ENCODE measurements at places on chromosomes 2 and 18.

DNA sequence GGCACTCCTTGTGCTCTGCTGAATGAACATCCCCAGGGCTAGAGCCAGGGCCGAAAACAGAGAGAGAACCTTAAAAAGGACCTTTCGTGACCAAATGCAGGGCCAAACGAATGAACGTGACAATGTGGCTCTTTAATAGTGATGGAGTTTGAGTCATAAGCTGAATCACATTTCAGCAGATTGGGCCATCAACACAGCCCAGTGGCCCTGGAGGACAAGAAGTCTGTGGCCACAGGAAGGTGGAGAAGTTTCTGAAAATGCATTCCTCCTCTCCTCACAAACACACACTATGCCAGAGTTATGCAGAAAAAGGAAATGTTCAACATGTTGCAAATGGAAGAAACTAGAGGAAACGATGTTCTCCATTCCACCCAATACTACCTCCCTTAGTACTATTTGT, 415.8 kb downstream of the HRH4 start:
- DNase-seq = no peak

DNA sequence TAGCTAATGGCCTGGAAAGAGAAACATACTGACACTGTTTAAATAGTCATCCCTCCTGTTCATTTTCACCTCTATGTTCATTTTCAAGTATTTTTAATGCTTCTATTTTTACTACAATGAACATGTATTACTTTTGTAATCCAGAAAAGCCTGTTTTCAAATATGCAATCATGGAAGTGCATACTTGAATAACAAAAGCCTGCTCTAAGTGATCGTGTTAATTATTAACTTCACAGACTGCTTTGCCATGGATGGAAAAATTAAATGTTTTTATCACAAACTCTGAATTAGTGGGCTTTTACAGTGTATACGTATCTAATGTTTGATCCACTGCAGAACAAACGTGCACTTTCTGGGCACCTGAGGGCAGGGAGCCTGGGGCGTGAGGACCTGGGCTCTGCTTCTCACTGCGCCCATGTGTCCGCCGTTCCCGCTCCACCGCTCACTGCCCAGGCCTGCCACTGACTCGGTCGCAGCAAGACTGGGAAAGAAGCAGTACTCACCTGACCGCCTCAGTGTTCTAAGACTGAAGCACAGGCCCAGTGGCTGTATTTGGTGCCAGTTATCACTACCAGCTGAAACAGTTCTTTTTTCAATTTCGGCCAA, 80.6 kb downstream of the UXS1 start:
- no peak for DNase-seq

DNA sequence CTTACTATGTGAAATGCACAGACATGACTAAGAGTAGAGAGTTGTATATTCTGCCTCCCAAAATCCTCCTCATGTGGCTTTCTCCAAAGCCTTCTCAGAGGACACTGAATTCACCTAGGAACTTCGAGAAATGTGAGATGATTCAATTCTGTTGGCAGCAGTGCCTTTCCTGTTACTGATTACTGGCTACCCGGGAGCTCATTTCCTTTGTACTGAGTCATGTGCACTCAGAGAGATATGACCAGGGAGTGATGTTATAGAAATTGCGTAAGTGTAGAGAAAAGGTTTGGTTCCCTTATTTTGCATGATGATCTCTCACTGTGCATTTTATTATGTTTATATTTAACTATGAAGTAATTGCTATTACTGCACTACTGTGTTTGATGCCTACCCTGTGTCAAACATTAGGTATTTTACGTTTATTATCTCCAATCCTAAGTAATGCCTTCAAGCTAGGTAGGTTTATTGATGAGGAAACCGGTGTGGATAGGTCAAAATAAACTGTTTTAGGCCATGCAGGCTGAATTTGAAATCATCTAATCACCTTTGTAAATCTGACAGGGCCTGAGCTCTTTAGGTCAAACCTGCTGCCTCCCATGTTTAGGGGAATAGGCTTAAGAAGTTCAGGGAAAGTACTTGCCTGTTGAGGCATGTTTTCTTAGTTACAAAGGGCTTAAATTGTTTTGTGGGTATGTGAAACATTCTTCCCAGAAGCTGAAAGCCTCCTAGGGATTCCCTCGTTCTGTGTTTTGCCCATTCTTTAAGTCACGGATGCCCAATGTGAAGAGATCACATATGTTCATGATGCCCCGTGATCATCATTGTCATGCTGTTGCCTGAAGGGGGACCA, 86.8 kb downstream of the FMNL2 start:
- no peak for DNase-seq

GRCh38 chr2:10892796-10893350, 18.9 kb upstream of the KCNF1 start:
- DNase-seq = no peak

GRCh38 chr2:74249406-74250122, 51.1 kb downstream of the MTHFD2 start:
- no peak for DNase-seq

DNA sequence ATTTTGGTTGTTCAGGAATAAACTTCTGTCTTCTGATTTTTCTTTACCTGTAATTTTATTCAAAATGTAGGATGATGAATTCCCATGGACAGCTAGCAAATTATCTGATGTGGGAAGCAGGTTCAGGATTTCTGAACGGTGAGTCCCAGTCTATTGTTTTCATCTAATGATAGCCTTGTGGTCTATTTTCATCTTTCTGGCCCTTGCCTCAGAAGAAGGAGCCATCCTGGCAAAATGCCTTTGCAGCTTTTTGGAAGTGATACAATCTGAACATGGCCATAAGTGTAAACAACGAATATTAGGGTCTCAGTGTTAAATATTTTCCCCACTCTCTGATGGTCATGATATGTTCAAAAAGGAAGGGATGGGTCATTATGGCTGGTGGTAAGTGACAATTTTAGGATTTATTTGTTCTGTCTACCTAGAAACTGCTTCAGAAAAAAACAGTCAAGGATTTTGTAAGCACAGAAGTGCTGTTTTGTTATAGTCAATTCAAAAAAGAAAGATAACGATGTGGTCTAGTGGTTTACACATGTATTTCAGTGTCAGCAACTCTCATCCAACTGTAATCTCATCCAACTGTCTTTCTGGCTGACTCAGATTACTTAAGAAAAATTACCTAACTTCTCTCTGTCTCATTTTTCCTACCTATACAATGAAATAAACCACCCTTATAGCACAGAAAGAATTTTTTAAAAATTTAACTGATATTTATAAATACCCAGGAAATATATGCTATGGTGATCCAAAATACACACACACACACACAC, 272.6 kb upstream of the ERBB4 start:
- DNase-seq = no peak

DNA sequence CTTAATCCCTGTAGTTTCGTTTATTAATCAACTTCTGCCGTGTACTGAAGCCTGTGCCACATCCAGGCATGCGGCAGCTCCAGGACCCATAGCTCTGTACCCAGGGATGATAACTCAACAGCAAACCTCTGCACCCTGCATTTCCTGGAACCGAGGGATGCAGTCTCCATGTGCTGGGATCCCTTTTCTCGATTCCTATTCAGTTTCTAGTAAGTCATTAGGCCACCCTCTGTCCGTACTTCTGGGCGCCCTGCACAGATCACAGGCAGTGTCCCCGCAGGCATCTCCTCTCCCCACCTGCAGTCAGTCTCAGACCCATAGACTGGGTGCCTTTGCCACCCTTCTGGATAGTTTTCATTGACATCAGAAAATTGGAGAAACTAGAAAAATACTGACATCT, 18.8 kb downstream of the TMEM18 start:
- DNase-seq = peak; percentile 13

- DNase-seq = no peak
Measured at GRCh38 chr2:172322049-172322448, 105.3 kb upstream of the ITGA6 start.

GRCh38 chr2:79721966-79722365, 209.1 kb downstream of the CTNNA2 start:
- DNase-seq = no peak

- no peak for DNase-seq
Measured at GRCh38 chr2:23250371-23250770, 134.6 kb upstream of the KLHL29 start.

- DNase-seq = no peak
Measured at GRCh38 chr18:47175283-47175897, 774 bp downstream of the IER3IP1 start.

- DNase-seq = no peak
Measured at GRCh38 chr2:68605939-68606338, 37.4 kb upstream of the PROKR1 start.

DNA sequence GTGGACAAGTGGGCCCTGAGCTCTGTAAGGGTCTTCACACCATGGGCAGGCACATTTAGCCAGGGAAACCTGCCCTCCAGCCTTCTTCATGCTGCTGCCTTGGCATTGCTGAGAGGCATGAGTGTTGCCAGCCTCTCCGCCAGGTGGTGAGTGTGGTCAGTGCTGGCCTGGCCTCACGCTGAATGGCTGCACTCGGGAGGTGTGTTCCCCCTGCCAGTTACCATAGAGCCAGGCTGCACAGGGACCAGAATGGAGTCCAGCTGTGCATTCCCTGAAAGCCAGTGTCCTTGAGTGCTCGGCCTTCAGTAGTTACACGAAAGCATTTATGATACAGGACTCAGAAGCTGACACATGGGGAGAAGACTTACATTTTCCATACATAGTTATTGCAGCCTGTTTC, 139.7 kb downstream of the ATP9B start:
- no peak for DNase-seq

- no peak for DNase-seq
Measured at GRCh38 chr2:131801210-131801744, 273.6 kb downstream of the CCDC74A start.

- no peak for DNase-seq
Measured at GRCh38 chr2:12642859-12643258, 73.9 kb upstream of the TRIB2 start.

GRCh38 chr2:239585422-239585821, 184.6 kb upstream of the HDAC4 start:
- DNase-seq = no peak

GRCh38 chr2:202169832-202170424, 68.5 kb downstream of the SUMO1 start:
- no peak for DNase-seq

DNA sequence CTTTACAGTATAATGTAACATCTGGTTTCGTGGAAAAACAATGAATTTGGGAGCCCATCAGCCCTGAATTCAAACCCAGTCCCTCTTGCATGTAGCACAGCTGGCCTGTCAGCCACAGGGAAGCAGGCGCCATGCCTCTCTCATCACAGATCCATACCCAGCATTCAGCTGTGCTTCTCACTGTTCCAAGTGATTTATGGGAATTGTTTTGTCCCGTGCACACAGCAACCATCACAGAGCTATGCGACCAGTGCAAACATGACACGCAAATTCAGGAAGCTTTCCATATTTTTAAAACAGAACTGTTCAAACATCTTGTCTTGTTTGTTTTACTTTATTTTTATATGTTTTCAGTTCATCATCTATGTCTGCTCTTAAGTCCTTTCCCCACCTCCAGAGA, 496.1 kb downstream of the EIPR1 start:
- no peak for DNase-seq

DNA sequence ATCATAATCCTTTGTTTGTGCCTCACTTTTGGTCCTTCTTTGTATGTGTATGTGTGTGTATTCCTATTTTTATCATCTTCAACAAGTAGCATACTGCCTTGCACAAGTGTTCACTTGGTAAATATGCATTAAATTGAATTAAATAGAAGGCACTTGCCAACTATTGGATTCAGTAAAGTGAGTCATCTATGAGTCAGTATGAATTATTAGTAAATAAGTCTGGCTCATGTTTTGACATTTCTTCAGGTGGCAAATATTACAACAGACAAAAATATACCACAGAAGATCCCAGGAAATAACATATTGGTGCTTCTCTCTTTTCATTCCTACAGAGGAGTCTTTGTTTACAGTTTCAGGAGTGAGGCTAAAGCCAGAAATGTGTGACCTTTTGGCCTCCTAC, 84.1 kb downstream of the CDK15 start:
- DNase-seq = no peak

GRCh38 chr2:100940240-100940639, 61.8 kb upstream of the RPL31 start:
- DNase-seq = no peak

- DNase-seq = peak; percentile 32
Measured at GRCh38 chr2:100260712-100261620, 61.3 kb downstream of the LONRF2 start.

GRCh38 chr18:47883771-47884413, 46.6 kb downstream of the SMAD2 start:
- peak; percentile 46 for DNase-seq

GRCh38 chr2:15556311-15556930, 4.7 kb downstream of the NBAS start:
- no peak for DNase-seq

DNA sequence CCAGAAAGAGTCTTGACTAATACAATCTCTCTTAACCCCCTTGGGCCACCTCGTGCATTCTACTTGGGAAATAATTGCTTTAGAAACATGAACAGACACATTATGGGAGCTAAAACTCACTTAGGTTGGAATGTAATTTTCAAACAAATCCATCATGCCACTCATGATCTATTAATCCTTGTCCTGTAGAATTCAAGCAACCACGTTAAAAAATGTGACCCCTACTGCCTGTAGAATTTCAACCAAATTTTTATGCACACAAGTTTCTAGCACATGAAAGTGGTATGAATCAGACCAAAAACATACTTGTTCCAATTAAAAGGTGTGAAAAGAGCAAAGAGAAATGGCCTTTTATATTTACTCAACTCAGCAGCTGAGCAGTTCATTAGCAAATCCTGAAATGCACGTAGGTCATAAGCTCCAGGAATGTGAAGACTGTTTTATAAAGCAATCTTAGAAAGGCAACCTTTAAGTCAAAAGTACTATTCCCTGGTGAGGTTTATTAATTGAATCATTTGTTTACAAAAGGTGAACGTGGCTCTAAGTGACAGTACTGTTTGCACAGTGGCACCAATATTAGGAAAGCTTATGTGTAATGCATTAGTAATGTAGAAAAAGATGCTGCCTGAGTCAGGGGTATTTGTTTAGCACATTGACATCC, 459.4 kb upstream of the UBE2E3 start:
- no peak for DNase-seq

DNA sequence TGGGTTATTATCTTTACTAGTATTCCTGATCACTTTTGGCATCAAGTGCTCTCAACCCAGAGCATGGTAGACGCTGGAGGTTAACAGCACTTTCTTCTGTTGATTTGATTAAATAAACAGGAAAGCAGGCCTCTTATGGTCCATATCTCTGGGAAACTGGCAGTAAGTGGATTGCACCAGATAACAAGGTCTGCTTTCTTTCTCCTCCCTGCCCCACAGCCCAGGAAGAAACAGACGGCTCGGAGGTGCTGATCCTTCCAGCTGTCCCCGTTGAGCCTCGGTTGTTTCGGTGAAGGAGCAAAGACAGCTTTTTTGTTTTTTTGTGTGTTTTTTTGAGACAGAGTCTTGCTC, 100.8 kb upstream of the KCTD1 start:
- no peak for DNase-seq

GRCh38 chr18:48472610-48473009, 63.4 kb upstream of the ZBTB7C start:
- DNase-seq = no peak

DNA sequence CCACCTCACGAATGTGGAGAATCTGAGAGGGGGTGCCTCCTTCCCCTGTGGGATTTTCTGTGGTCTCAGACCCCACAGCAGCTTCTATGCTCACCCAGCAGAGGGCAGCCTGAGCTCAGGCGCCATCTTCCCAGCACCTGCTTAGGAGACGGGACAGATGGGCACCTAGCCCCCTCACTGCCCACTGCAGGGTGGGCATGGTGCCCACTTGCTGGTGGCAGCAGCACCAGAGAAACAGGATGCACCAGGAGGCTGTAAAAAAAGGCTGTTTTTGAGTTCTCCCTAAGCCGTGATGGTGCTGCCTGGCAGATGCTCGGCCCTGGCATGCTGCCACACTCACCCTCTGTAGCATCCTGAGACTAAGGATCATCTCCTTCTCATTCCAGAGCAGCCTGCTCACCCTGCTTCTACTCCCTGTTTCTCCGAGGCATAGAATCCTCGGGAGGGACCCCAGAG, 19.1 kb upstream of the SLC20A1 start:
- peak; percentile 72 for DNase-seq

Measured in stimulated activated CD8-positive, alpha-beta memory T cell treated with anti-CD3 and anti-CD28 coated beads, Interleukin-4, amount 100 ng/mL, for 48 hours (primary cell).